GM12878 (cell line): ENCODE measurements at places on chromosomes 7 and 10.
A peak's percentile ranks its signal among the peaks of the same experiment; 100 is the strongest.

- DNase-seq, result no peak
These were observed 187.2 kb downstream of the VTI1A start for GRCh38 chr10:112634096-112634830.

DNA sequence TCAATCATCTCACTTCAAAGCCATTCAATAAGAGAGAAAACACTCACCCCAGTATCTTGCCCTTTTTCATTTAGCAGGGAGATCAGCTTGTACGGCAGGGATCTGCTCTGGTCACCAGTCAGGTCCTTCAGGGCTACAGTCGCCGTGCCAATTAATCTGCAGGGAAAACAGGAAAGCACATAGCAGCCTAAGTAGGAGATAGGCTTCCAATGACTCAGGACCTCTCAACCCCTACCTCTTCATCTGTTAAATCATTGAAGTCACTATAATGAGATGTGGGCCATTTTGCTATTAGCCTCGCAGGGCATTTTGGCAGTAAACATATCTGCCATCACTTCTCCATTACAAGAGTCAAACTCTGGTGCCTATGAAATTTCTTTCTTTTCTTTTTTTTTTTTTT is 50.8 kb downstream of the MYOF start:
- no peak for DNase-seq

- no peak for DNase-seq
These were observed 11.1 kb upstream of the PWWP2B start for GRCh38 chr10:132385721-132386418.

GRCh38 chr7:1521456-1521855 is 9.0 kb upstream of the MAFK start:
- no peak for DNase-seq

DNA sequence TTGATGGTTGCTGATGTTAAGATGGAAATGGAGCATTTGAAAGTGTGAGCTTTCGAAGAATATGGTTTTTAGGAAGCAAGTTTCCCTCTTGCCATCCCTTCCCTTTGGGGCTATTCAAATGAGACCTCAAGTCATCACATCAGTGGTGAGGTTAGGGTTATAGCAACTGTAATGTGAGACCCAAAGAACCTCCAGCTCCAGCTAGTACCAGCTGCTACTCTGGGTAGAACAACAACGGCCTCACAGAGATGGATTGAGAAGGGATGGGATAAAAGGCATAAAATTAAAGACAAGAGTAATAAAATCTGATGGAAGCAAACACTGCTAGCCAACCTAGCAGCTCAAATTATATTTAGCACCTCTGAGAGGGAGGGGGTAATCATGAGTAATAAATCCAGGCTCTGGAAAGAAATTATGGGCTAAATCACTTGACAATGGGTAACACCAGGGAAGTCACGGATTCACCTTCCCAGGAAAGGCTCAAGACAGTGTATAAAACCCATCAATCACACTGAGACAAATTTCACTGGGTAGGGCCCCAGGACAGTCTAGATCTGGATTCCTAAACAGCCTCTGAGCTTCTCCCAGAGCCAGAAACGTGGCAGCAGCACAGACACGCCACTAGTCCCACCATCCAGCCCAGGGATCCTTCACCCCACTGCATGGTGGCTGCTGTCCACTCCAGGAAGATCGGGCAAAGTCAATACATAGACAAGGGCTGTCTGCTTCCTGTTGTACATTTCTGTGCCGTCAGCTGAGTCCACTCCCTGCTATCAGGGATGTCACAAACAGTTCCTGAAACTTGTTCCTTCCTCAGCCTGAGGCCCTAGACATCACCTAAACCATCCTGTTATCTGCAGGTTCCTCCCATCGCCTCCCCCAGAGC is 151.1 kb downstream of the GFRA1 start:
- DNase-seq, result no peak

DNA sequence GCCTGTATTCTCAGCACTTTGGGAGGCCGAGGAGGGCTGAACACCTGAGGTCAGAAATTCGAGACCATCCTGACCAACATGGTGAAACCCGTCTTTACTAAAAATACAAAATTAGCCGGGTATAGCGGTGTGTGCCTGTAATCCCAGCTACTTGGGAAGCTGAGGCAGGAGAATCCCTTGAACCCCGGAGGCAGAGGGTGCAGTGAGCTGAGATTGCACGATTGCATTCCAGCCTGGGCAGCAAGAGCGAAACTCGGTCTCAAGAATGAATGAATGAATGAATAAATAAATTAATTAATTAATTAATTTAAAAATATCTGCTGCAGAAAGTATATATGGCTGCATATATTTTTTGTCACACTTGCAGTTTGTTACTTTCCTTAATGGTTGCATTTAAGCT is 781.8 kb downstream of the DNAJB9 start:
- DNase-seq, result no peak

DNA sequence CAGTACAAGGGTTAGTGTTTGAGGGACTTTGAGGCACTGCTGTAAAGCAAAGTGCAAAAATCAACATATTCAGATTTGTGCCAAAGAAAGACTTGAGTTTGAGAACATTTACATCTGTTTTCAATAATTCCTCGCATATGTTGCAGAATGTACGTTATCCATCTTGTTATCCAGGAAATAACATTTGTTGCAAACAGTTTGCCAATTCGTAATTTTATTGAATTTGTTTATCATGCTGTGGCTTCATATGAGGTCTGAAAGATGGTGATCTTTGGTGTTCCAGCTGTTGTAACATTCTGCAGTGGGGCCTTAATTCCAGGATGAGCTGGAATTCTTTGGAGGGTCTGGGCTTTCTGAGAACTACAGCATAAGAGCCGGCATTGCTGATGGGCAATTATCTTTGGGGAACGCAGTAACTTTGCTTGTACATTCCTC is 396.2 kb downstream of the LRMDA start:
- DNase-seq, result no peak

DNA sequence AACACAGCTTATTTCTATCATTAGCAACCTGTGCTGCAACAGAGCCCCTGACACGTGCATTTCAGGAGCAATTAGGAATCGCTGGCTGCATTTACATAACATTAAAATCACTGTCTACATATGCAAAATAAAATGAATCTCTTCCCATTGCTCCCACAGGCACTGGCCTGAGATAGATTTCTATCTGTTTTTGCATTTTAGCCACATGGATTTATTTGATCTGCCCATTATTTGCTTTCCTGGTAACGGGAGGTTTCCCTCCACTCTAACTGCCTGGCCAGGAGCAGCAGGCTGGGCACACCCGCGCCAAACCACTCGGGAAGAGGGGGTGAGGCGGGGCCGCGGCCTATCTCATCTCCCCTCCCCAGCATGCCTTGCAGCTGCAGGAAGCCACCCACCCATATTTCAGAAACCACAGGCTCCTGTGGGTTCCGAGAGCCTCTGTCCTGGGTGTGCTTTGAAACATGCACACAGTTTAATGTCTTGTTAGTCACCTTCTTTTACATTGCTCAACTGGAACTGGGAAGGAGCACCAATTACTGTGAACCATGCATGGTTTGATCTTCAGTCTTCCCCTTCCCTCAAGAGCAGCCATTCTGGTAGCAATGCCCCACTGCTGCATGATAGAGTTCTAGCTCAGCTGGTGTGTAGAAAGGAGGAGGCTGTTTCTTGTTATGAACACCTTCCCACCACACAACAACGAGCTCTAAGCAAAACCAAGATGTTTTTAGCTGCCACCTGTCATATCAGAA is 37.7 kb upstream of the IKZF1 start:
- peak; percentile 84 for DNase-seq

GRCh38 chr10:12389154-12389734 is 39.9 kb downstream of the CAMK1D start:
- DNase-seq, result no peak

GRCh38 chr7:34453150-34453549 is 204.9 kb upstream of the NPSR1 start:
- no peak for DNase-seq

- DNase-seq, result no peak
These were observed 93.6 kb upstream of the PCBD1 start for GRCh38 chr10:70981936-70982335.
